ENCODE measurements at places on chromosomes 1 and 21.

DNA sequence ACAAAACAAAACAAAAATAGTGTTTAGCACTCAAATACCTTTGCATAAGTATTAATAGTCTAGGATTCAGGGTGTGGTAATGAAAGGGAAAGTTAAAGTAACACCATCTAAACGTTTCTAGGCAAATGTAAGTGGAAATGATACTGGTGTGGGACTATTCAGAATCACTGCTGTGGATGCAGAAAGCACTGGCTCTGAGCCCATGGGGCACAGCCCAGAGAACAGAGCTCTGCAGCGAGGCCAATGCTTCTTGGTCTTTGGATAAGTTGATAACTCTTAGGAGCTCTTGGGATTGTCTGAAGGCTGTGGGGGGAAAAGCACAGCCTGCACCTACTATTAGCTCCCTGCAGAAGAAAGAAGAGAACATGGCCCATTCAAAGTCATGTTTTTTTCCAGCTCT, 21.4 kb upstream of the DNM3 start:
- H3K27me3 ChIP-seq = no peaks in the 10 kb centered on the region
- no peak overlapping the region for H3K27ac ChIP-seq
- DNase-seq = no peak
- H3K4me3 ChIP-seq = no peak overlapping the region

DNA sequence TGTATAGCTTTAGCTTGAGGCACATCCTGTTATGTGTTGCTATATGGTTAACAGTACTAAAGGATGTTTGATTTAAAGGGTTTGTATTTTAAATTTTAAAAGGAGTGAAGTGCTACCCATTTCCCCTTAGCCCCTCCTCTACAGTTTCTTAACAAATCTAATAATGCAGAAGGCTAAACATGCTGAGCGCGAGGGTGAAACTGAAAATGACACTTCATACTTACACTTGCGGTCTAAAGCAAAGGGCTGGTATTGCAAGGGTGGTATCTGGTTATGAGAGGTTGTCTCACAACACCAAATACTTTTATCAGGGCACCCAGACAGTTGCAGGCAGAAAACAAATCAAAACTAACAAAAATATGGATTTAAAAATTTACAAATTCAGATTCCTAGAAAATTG, 172.3 kb downstream of the SIPA1L2 start:
- H3K27ac ChIP-seq = no peak overlapping the region
- DNase-seq = peak; percentile 11
- H3K27me3 ChIP-seq = no peaks in the 10 kb centered on the region
- no peak overlapping the region for H3K4me3 ChIP-seq
- peaks cover 16% of the 10 kb centered on the region for H3K4me1 ChIP-seq
- H3K36me3 ChIP-seq = no peaks in the 10 kb centered on the region

- no peaks in the 10 kb centered on the region for H3K36me3 ChIP-seq
- DNase-seq = no peak
- no peaks in the 10 kb centered on the region for H3K27me3 ChIP-seq
- no peak overlapping the region for H3K4me3 ChIP-seq
- H3K27ac ChIP-seq = no peak overlapping the region
- H3K4me1 ChIP-seq = no peaks in the 10 kb centered on the region
Measured at GRCh38 chr1:231808116-231808515, 181.5 kb downstream of the DISC1 start.

- no peak overlapping the region for H3K27ac ChIP-seq
- no peak for DNase-seq
- no peaks in the 10 kb centered on the region for H3K36me3 ChIP-seq
Measured at GRCh38 chr21:41777951-41778815, 11.3 kb upstream of the RIPK4 start.

GRCh38 chr1:76868154-76868882, 1.0 kb downstream of the ST6GALNAC5 start:
- H3K36me3 ChIP-seq = no peaks in the 10 kb centered on the region
- no peak overlapping the region for H3K27ac ChIP-seq
- peaks cover 56% of the 10 kb centered on the region for H3K27me3 ChIP-seq
- H3K4me1 ChIP-seq = peaks cover 4% of the 10 kb centered on the region
- no peak for DNase-seq
- peak overlapping the region; percentile 47 for H3K4me3 ChIP-seq

GRCh38 chr1:38352869-38353268, 306.3 kb upstream of the POU3F1 start:
- DNase-seq = no peak
- H3K27me3 ChIP-seq = peaks cover 3% of the 10 kb centered on the region
- no peak overlapping the region for H3K4me3 ChIP-seq
- no peak overlapping the region for H3K27ac ChIP-seq
- H3K36me3 ChIP-seq = no peaks in the 10 kb centered on the region

DNA sequence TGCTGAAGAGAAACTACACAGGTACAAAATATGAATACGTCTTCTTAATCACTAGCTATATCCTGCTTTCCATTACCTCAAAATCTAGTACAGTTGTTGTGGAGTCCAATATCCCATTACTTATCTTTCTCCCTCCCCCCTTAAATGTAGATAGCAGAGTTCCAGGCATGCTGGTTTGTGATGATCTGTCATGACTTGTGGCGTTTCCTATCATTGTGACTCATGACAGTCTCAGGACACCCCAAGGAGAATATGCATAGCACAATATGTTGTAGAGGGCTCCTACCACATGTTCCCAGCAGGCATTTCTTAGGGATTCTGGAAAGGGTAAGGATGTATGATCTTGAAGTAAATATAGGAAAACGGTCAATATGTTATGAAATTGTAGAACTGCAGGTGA, 206.9 kb downstream of the USH2A start:
- no peaks in the 10 kb centered on the region for H3K27me3 ChIP-seq
- H3K4me1 ChIP-seq = peaks cover 4% of the 10 kb centered on the region
- H3K4me3 ChIP-seq = no peak overlapping the region
- DNase-seq = no peak
- H3K36me3 ChIP-seq = no peaks in the 10 kb centered on the region

GRCh38 chr21:16441789-16442188, 712.0 kb downstream of the USP25 start:
- H3K4me1 ChIP-seq = no peaks in the 10 kb centered on the region
- H3K27ac ChIP-seq = no peak overlapping the region
- H3K36me3 ChIP-seq = no peaks in the 10 kb centered on the region
- DNase-seq = no peak

DNA sequence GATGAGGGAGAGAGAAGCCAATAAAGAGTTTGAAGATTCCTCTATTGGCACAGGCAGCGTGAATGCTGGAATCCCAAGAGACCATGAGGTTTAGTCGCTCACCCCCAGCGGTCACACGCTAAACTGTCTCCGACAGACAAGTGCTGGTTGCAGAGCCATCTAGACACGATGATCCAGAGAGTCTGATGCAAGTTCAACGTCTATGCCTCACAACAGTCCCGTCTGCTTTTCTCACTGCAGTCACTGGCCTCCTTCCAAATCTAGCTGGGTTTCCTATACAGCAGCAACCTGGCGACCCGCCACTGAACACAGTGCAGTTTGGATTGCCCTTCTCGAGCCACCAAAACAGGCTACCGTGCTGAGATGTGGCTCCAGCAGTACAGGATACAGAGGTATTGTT, 98.6 kb upstream of the KRTAP19-8 start:
- no peaks in the 10 kb centered on the region for H3K27me3 ChIP-seq
- DNase-seq = no peak
- H3K4me1 ChIP-seq = peaks cover 70% of the 10 kb centered on the region
- no peak overlapping the region for H3K4me3 ChIP-seq

DNA sequence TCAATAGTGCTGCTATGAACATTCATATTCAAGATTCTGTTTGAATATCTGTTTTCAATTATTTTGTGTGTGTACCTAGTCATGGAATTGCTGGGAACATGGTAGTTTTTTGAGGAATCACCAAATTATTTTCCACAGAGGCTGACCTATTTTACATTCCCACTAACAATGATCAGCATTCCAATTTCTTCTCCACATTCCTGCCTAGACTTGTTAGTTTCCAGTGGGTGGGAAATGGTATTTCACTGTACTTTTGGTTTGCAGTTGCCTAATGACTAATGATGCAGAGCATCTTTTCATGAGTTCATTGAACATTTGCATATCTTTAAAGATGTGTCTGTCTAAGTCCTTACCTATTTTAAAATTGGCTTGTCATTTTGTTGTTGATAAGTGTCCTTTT, 1182.6 kb upstream of the B3GALT2 start:
- no peaks in the 10 kb centered on the region for H3K36me3 ChIP-seq
- H3K27ac ChIP-seq = no peak overlapping the region
- DNase-seq = no peak
- H3K4me3 ChIP-seq = no peak overlapping the region

GRCh38 chr1:110873856-110874255, 908 bp downstream of the CD53 start:
- no peaks in the 10 kb centered on the region for H3K27me3 ChIP-seq
- peaks cover 23% of the 10 kb centered on the region for H3K36me3 ChIP-seq
- peak overlapping the region; percentile 98 for H3K27ac ChIP-seq
- H3K4me1 ChIP-seq = peaks cover 52% of the 10 kb centered on the region
- DNase-seq = no peak

GRCh38 chr1:24392604-24392946, 21.0 kb downstream of the STPG1 start:
- H3K27me3 ChIP-seq = peaks cover 4% of the 10 kb centered on the region
- H3K4me3 ChIP-seq = peak overlapping the region; percentile 80
- peaks cover 30% of the 10 kb centered on the region for H3K4me1 ChIP-seq
- peaks cover 3% of the 10 kb centered on the region for H3K36me3 ChIP-seq

- peaks cover 15% of the 10 kb centered on the region for H3K36me3 ChIP-seq
- H3K4me3 ChIP-seq = no peak overlapping the region
- DNase-seq = no peak
- H3K4me1 ChIP-seq = peaks cover 19% of the 10 kb centered on the region
- peak overlapping the region; percentile 65 for H3K27ac ChIP-seq
Measured at GRCh38 chr1:246613096-246613758, 47.0 kb downstream of the CNST start.

GRCh38 chr1:38872401-38873026, 634 bp downstream of the MYCBP start:
- no peaks in the 10 kb centered on the region for H3K27me3 ChIP-seq
- H3K27ac ChIP-seq = peak overlapping the region; percentile 79
- H3K4me3 ChIP-seq = peak overlapping the region; percentile 87
- peaks cover 23% of the 10 kb centered on the region for H3K4me1 ChIP-seq

- no peaks in the 10 kb centered on the region for H3K36me3 ChIP-seq
- DNase-seq = peak; percentile 16
- peaks cover 12% of the 10 kb centered on the region for H3K4me1 ChIP-seq
- peak overlapping the region; percentile 65 for H3K27ac ChIP-seq
- H3K27me3 ChIP-seq = peaks cover 27% of the 10 kb centered on the region
- no peak overlapping the region for H3K4me3 ChIP-seq
Measured at GRCh38 chr1:218377143-218377660, 32.1 kb downstream of the TGFB2 start.

DNA sequence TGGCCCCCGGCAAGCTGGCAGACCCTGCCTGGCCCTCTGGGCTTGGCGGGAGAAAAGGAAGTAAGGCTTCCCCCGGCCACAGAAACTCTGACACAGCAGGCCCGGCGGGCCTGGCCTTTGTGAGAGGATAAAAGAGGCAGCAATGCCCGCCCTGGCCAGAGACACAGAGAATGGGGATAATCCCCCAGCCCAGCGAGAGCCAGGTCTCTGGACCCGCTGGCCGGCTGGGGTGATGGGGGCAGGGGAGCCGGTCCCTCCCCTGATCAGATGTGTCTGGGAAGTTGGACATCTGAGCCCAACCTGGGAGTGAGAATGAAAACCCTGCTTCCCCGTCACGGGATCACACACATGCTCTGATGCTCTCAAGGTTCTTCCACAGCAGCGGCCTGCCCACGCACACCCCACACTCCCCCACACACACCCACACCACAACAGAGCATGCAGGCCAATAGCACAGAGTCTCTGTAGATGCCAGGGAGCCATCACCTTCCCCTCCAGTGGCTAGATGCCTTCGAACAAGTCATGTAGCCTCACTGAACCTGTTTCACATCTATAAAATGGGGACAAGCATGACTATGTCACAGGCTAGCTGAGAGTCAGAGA, 4.2 kb downstream of the RSPO1 start:
- no peak for DNase-seq
- H3K4me1 ChIP-seq = no peaks in the 10 kb centered on the region
- H3K4me3 ChIP-seq = no peak overlapping the region
- no peaks in the 10 kb centered on the region for H3K36me3 ChIP-seq
- H3K27ac ChIP-seq = no peak overlapping the region
- H3K27me3 ChIP-seq = peaks cover 72% of the 10 kb centered on the region

DNA sequence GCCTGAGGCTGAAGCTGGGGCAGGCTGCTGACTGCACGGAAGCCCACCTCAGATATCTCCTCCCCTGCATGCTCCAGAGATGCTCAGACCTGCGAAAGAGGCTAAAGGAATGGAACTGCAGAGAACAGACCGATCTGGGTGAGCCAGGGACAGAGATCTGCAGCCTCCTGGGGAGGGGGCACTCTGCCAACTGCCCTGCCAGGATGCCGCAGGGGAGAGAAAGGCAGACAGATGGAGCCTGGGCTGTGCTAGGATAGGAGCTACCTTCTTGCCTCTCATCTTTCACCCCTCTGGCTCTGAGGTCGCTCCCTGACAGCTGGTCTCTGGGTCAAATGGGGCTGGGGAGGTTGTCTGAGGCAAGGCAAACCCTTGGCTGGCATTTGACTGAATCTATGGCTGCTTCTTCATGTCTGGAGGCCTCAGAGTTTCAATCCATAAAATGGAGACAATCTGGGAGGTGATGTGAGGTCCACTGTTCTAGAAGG, 238.2 kb downstream of the GRIK3 start:
- no peaks in the 10 kb centered on the region for H3K4me1 ChIP-seq
- no peak overlapping the region for H3K4me3 ChIP-seq
- no peaks in the 10 kb centered on the region for H3K36me3 ChIP-seq
- no peak overlapping the region for H3K27ac ChIP-seq
- H3K27me3 ChIP-seq = no peaks in the 10 kb centered on the region

DNA sequence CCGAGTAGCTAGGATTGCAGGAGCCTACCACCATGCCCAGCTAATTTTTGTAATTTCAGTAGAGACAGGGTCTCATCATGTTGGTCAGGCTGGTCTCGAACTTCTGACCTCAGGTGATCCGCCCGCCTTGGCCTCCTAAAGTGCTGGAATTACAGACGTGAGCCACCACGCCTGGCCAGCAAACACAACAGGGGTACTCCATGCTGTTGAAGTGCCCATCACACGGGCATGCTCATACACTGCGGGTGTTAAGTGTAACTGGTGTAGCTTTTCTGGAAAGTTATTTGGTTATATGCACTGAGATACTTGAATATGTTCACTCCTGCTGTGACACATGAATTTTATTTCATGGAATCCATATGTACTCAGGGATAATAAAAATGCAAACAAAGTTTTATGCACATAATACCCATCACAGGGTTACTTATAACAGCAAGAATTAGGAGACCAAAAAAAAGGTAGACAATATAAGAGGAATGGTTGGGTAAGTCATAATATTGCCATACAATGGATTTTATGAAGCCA, 9.2 kb downstream of the SRSF4 start:
- H3K27ac ChIP-seq = no peak overlapping the region
- H3K4me1 ChIP-seq = peaks cover 52% of the 10 kb centered on the region
- no peak overlapping the region for H3K4me3 ChIP-seq
- peaks cover 37% of the 10 kb centered on the region for H3K36me3 ChIP-seq
- no peak for DNase-seq

- H3K36me3 ChIP-seq = no peaks in the 10 kb centered on the region
- H3K4me1 ChIP-seq = no peaks in the 10 kb centered on the region
- H3K27me3 ChIP-seq = peaks cover 3% of the 10 kb centered on the region
- H3K27ac ChIP-seq = no peak overlapping the region
Measured at GRCh38 chr1:31073044-31073443, 7.5 kb upstream of the PUM1 start.

Measured in activated T-helper 1 cell treated with anti-CD3 and anti-CD28 coated beads, Interleukin-12 subunit alpha, Interleukin-12 subunit beta, Interleukin-2, Interleukin-4 antibody, amounts not matched to agents 30 ng/mL and 10 ng/mL and 1 ng/mL, durations not matched to agents 14 hours and 24 hours and 36 hours (primary cell).